ENCODE measurements at places on chromosomes 6 and 20.

- peak; percentile 44 for DNase-seq
These were observed 53.9 kb upstream of the SCML4 start for GRCh38 chr6:107877968-107878367.

GRCh38 chr20:47860049-47860830 lies 75.0 kb upstream of the SULF2 start:
- DNase-seq, result no peak

- DNase-seq, result peak; percentile 78
These were observed 48.4 kb upstream of the NCOA3 start for GRCh38 chr20:47453167-47453782.

DNA sequence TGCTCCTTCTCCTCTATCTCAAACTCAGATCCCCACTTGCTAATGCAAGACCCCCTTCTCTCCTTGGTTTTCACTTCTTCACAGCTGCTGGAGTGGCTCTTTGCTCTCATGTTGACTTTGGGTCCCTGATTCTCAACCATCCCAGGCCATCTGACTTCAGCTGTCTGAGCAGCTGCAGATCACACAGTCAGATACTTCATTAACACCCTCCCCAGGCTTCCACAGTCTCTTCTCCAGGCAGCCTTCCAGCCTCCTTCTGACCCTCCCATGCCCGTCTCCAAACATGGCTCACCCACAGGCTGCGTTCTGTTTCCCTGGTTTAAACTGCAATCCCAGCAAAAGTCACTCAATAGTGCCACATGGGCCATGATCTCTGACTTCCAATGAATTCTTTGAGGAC lies 65.4 kb downstream of the HIVEP2 start:
- no peak for DNase-seq

DNA sequence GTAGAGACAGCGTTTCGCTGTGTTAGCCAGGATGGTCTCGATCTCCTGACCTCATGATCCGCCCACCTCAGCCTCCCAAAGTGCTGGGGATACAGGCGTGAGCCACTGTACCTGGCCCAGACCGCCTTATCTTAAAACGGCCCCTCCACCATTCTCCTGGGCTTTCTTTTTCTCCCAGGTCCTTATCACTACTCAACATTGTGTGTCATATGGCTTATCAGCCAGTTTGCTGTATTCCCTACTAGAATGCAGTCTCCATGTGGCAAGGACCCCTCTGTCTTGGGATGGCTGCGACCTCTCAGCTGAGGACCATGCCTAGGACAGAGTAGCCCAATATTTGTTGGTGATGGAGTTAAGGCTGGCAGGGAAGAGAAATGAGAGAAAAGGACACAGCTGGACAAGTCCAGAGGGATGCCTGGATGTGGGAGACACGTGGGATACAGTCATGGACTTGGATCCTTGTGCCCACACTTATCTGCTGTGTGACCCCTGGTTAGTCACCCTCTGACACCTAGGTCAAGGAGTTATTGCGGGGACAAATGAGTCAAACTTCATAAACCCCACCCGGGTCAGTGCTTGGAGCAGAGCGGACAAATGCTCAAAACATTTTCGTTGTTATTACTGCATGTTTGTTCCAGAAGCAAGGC lies 24.0 kb downstream of the ADA start:
- no peak for DNase-seq

DNA sequence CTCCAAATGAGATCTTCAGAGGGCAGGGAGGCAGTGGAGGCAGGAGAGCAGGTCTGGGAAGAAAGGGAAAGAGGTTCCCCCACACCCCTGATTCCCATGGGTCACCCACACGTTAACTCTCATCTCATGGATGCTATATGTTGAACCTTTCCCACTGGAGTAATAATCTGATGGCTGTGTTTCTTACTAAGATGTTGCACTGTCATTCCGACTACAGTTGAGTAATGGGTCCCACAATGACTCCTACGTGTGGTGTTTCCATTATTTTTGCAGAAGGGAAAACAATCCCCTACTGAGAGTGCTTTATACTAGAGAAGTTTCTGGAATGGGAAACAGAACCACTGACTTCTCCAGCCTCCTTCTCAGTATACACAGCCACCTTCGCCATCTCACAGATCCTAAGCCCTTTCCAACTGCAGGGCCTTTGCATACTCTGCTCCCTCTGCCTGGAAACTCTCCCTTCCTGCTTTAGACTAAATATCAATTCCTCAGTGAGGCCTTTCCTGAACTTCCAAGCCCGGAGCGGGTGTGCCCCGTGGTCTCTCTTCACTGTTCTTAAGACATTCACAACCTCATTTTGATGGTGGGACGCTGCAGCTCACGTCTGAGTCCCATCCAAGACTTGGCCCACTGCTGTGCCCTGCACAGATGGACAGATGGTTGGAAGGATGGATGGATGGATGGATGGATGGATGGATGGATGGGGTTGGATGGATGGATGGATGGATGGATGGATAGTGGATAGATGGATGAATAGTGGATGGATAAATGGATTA lies 238.6 kb upstream of the PMEPA1 start:
- no peak for DNase-seq

DNA sequence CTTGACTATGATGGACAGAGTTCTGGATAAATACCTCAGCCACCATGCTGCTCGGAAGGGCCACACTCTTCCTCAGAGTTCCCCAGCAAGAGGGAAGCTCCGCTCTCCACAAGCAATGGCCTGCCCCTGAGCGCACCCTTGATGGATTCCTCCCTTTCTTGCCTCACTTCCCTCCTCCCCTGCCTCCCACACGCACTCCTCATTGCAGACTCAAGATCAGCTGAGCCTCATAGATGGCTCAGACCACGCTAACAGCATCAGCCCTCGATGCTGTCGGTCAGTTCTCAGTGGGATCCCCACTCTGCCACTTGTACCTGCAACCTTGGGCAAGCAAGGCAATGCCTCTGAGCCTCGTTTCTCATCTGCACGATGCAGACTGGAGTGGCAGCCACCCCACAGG lies 123.3 kb downstream of the BMP7 start:
- DNase-seq, result no peak

GRCh38 chr20:59596690-59597089 lies 7.7 kb upstream of the PHACTR3 start:
- DNase-seq, result no peak

- DNase-seq, result peak; percentile 35
These were observed 12.9 kb upstream of the WFDC2 start for GRCh38 chr20:45456632-45457031.

DNA sequence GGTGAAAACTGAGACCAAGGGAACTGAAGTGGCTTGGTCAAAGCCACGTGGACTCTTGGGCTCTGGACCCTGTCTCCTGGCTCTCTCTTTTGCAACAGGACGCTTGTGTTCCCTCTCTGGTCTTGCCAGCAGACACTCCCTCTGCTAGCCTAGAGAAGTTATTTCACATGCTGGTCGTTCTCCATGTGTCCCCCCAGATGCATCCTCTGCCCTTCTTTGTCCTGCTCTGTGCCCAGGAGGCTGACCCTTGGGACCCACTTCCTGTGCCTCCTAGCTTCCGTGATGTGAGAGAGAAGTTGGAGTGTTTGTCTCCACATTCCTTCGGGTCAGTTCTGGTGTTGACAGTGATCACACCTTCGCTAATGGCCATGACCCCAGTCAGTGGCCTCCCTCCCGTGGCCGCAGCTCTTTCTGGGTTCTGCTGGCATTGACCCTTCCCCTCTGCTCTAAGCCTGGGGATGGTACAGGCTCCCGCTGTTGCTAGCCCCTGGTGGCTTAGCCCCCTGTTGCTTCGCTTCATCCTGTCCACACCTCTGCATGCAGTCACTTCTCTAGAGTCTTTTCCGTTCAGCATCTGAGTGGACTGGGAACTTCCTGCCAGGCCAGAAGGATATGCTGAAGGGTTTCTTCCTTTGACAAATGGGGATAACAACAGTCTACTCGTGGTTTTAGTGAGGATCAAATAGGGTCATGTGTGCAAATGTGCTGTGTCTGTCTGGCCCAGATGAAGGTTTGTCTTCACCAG lies 70.1 kb upstream of the BMP2 start:
- no peak for DNase-seq
